ENCODE measurements at places on chromosomes 5 and 9. TPM values are rescaled to one million over a fixed set of nuclear protein-coding genes. Genes with fewer than 3 reads are reported as not detected.
A peak's percentile ranks its signal among the peaks of the same experiment; 100 is the strongest.

Gene C9
- total RNA-seq, result not detected

Gene WWC1
- 9.0 TPM for total RNA-seq

DNA sequence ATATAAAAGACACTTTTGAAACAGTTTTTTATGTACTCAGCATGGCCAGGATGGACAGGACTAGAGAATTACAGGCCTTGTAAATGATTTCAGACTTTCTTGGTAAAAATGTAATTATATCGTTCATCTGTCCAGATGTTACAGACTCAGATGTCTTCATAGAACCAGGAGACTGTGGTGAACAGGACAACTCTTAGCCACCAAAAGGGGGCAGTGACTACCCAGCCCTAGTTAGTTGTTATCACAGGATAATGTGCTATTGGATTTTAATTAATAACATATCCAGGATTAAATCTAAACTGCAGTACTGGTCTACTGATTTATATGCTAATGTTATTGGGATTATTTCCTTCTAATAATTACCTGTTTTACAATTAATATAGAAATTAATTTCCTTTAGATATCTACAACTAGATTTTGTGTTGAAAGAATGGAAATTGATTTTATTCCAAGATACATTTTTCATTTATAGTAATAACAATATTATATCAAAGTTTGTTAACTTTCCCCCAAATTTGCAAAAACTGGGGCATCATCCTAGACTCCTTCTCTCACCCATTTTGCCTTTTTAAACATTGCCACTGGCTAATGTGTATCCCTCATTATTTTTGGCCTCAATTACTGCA lies 99.4 kb downstream of the MTREX start:
- H3K27ac ChIP-seq, result no peak overlapping the region
- DNase-seq, result no peak
- H3K4me3 ChIP-seq, result no peak overlapping the region
- H3K36me3 ChIP-seq, result peaks cover 73% of the 10 kb centered on the region
- no peaks in the 10 kb centered on the region for H3K27me3 ChIP-seq

Gene DIPK1B
- total RNA-seq, result 35.7 TPM

DNA sequence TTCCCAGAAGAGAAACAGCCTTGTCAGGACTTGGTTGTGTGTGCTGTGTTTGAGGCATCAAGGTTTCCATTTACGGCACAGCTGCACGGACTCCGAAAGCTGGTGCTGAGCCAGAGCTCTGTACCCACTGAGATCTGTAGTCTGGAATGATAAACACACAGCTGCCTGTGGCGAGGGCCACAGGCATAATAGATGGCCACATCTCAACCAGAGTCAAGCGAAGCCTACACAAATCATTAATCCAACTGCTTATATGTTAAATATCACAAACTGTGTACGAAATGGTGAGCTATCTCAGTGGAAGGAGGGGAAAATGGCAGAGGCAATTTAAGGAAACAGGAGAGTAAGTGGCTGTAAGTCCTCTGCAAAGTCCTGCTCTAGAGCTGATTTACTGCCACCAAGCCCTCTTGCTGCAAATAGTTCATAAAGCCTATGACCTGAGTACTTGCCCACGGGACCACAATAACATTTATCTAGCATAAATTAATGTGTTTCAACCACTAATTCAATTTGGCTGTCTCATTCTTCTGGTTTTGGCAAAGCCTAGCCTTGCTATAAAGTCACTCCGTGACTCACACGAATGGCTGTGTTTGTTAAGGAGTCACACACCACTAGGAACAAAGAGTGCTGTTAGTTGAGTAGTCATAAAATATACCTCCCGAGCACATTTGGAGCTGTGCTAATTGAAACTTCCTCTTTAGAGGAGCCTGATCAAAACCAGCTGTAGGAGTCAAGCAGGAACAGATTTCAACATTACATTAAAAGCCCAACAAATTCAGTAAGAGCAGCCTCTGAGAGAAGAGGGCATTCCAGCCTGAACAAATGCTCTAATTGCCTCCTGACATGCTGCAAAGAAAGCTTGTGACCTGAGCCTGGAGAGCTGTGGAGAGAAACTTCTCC lies 738.6 kb upstream of the ZNF608 start:
- no peaks in the 10 kb centered on the region for H3K27me3 ChIP-seq
- no peaks in the 10 kb centered on the region for H3K36me3 ChIP-seq
- H3K4me3 ChIP-seq, result no peak overlapping the region
- H3K27ac ChIP-seq, result peak overlapping the region; percentile 48
- DNase-seq, result peak; percentile 48

DNA sequence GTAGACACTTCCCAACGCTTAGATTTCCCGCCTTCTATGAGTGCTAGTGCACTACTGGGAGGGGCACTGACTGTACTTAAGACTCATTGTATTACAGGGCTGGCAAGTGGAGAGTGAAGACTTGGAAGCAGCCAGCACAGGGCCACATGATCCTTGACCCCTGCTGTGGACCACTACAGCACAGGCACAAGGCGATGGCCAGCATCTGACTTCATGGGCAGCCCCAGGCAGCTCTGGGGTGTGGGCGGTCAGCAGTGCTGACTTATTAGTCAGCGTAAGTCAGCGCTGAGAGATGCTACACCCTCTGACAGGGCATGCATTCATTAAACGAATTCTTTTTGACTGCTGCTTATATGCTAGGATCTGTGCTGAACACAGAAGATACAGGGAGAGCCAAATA lies 9.3 kb downstream of the SLC46A2 start:
- H3K4me3 ChIP-seq, result no peak overlapping the region
- H3K27me3 ChIP-seq, result no peaks in the 10 kb centered on the region
- H3K27ac ChIP-seq, result no peak overlapping the region
- H3K4me1 ChIP-seq, result no peaks in the 10 kb centered on the region
- peaks cover 3% of the 10 kb centered on the region for H3K36me3 ChIP-seq

- no peak overlapping the region for H3K27ac ChIP-seq
- no peaks in the 10 kb centered on the region for H3K4me1 ChIP-seq
- H3K36me3 ChIP-seq, result peaks cover 67% of the 10 kb centered on the region
- peak; percentile 36 for DNase-seq
These were observed 4.7 kb downstream of the GOLGA2 start for GRCh38 chr9:128271112-128271511.

DNA sequence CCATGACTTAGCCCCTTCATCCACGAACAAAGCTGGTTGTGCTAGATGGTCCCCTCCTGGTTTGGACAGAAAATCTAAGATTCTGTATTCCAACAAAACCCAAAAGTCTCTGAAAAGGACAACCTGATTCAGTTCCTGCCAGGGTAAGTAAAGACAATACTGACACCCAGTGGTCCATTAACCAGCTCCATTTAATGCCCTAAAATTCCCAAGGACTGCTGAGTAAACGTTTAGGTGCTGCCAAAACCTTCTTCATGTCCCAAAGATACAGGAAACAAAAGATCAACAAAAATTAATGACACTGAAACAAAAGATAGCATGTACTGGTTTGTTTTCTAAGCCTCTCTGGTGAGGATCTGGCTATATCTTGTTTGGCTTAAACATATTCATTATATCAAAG lies 25.3 kb upstream of the PPP1R2B start:
- H3K27ac ChIP-seq, result no peak overlapping the region
- H3K4me1 ChIP-seq, result no peaks in the 10 kb centered on the region
- H3K27me3 ChIP-seq, result peaks cover 6% of the 10 kb centered on the region
- DNase-seq, result peak; percentile 59

GRCh38 chr9:69945671-69946141 lies 97.9 kb upstream of the MAMDC2 start:
- H3K4me3 ChIP-seq, result no peak overlapping the region
- no peaks in the 10 kb centered on the region for H3K4me1 ChIP-seq
- no peaks in the 10 kb centered on the region for H3K36me3 ChIP-seq

DNA sequence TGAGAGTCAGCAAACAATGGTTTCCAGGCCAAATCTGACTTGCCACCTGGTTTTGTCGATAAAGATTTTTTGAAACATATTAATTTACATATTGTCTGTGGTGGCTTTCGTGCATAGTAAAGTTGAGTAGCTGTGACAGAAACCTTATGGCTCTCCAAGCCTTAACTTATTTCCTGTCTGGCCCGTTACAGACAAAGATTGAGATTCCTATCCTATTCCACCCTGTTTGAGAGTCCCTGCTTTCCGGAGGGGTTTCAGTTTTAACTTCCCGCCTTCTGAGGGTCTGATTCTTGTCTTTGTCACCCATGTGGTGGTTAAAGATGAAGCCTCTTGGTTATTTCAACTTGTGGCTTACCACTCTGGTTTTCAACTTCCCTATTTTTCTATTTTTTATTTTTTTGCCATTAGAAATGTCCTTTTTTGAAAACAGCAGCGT lies 11.4 kb downstream of the OTULIN start:
- H3K4me1 ChIP-seq, result peaks cover 16% of the 10 kb centered on the region
- H3K27ac ChIP-seq, result no peak overlapping the region
- DNase-seq, result no peak

Gene WDR70
- total RNA-seq, result 42.5 TPM

Data from endodermal cell (in vitro differentiated cells).